GM23338 (cell line): ENCODE measurements at places on chromosomes 7 and 10.

GRCh38 chr7:142603870-142604448, 145.3 kb upstream of the PRSS1 start:
- peak; percentile 81 for DNase-seq

- DNase-seq = no peak
Measured at GRCh38 chr10:37752334-37752875, 105.0 kb downstream of the ZNF248 start.

DNA sequence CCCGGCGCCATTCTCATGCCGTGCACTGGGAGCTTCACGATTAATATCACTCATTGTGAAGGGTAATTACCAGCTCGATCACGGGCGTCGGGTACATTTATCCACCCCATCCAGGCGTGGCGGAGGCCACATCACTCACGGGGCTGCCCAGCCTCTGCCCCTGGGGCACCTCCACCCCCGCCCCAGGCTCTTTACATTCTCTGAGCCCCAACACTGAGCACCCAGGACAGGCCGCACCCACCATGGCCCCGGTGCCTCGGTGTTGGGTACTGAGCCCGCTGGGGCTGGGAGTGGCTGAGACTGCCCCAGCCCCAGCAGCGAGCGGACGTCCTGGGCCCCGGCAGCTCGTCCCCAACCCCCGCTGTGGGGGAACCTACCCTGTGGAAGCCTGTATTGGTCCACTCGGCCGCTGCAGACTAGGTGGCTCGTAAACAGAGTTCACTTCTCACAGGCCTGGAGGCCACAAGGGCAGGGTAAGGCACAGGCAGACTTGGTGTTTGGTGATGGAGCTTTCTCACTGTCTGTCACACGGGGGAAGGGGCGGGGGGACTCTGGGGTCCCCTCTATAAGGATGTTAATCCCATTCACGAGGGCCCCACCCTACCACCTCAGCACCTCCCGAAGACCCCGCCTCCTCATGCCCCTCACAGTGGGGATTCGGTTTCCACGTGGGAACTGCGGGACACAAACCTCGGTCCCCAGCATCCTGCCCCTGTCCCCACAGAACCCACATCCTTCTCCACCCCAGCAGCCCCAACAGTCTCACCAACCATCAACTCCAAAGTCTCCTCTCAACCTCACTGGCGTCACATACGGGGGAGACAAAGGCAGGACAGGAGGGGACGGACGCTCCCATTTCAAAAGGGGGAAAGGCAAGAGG, 184.1 kb downstream of the ELFN1 start:
- no peak for DNase-seq

- DNase-seq = peak; percentile 58
Measured at GRCh38 chr10:116324951-116325635, 845 bp downstream of the CCDC172 start.

DNA sequence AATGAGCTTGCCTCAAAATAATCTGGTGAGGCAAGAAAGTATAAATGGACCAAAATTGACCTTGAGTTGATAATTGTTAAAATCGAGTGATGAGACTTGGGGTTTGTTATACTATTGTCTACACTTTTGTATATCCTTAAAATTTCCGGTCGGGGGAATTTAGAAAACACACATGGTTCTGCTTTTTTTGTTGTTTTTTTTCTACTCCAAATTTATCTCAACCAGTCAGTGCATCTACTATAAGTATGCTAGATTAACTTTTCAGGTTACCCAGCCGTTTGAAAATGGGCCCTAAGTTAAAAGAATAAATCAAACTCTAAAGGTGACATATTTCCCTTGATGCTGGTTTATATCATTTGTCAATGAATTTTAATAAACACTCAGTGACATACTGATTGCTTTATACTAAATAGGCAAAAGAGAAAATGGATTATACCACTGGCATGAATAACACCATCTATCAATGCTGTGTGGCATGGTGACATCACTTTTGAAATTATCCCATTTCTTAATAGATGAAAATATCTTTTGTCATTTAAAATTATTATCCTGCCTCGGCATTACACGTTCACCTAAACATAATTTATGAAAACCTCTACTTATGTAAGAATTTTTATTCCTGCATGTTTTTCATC, 40.3 kb upstream of the ST8SIA6 start:
- no peak for DNase-seq

DNA sequence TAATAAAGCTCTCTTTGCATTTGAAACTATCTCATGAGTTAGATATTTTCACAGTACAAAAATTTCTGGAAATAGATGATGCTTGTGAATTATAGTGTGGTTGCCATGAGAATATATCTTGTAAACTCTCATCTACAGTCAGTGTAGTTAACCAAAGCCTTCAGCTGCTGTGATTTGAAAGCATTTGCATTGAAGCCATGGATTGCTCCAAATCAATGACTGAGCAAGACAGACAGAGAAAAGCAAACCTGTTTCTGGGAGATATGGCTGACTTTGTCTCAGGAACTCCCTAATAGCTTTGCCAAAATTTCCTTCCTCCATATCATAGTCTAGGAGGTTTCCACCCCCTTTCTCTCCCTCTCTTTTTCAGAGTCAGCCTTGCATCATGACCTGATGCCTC, 955.3 kb downstream of the REEP3 start:
- DNase-seq = no peak

- DNase-seq = no peak
Measured at GRCh38 chr10:69484736-69485135, 33.5 kb downstream of the TSPAN15 start.

- DNase-seq = no peak
Measured at GRCh38 chr10:71771821-71772617, 1.3 kb downstream of the VSIR start.

DNA sequence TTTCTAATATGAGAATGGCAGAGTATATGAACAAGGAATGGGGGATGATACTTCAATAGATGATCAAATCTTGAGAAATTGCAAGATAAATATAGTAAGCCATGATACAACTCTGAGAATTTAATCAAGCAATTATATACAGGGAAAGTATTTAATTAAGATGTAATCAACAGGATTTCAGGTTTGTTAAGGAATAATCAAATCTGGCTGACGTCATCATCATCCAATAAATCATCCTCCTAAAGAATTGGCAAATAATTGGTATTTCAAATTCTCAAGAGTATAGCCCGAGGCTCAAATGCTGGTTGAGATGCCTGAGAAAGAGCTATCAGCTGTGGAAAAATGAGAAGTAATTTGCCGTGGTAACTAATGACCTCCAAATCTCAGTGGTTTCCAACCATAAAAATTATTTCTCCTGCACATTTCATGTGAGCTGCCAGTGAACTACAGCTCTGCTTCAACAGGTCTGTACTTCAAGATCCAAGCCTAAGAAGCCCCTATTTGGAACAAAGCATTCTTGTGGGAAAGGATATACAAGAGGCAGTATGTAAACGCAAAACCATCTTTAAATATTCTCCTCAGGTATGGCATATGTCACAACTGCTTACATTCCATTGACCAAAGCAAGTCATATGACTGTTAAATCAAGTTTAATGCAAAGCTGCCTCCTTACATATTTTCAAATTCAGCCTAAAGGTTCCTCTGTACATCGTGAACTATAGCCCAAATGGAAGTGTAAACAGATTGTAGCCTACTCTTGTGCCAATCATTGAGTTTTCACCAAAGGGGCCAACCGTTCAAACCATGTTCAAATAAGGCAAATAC, 503.0 kb downstream of the KIF20B start:
- DNase-seq = no peak

DNA sequence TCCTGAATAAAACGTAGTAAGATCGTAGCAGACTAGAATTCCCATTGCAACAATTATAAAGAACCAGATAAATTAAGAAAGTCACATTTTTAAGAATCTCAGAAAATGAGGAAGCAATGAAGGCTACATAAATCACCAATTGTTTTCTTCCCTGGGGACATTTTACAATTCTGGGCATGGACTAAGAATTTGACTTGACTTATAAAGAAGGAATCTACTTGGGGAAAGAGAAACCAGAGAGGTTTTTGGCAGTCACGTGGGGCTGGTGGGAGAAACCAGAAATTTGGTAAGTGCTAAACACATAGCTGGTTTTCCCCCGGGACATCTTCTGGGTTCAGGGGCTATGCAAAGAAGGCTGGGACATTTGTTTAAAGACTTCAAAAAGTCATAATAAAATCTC, 109.8 kb upstream of the IL6 start:
- DNase-seq = no peak

DNA sequence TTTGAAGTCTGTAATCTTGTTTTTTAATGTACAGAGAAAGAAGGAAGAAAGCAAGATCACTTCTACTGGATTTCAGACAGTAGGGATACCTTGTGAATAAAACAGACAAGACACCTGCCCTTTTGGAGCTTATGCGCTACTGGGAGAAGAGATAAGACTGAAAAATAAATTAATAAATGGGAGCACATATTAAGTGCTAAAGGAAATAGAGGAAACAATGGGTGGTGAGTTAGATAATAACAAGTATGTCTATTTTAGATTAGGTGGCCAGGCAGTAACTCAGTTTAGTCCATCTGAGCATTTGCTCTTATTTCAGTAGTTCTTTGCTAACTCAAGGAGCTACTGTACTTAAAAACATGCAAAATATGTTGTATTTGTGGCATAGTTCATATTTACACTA, 15.9 kb downstream of the MIOS start:
- no peak for DNase-seq

GRCh38 chr7:132751244-132751647, 175.0 kb upstream of the PLXNA4 start:
- peak; percentile 50 for DNase-seq

DNA sequence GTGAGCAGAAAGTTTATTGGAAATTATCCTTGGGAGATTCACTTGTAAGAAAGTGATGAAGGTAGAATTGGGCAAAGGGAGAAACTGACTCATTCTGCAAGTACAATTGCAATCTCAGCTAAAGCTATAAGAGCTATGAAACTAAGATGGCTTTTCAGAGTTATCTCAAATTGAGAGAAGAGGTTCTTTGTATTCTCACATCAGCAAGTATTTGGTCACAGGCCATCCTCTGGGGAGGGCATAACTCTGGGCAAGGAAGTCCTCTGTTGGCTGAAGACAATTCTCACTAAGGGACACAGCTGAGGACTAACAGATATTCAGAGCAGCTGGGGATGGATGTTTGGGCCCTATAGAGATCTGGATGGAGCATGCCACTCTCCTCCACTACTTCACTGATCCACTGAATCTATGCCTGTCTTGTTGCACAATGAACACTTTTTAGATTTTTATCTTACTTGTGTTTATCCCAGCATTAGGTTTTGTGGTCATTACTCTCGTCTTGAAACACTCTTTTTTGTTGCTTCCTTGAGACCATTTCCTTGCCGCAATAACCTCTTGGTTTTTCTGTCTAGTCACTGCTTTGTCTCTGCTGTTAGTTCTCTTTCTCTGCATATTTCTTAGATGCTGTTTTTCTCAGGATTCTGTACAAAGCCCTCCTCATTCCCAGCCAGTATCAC, 115.1 kb downstream of the GNAI1 start:
- DNase-seq = no peak

DNA sequence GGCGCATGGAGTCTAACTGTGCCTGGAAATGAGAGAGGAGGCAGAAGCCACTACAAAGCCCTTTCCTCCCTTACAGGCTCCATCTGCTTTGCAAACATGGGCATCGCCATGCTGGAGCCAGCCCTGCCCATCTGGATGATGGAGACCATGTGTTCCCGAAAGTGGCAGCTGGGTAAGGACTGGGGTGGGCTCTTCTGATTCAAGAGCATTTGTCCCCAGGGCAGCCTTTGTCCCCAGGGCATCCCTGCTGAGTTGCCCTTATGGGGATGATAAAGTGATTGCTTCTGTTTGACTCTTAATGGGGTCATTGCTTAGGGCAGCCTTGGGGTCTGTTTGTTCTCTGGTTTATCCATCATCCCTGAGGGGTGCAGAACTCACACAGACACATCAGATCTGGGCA, 16.8 kb downstream of the SLC18A2 start:
- DNase-seq = no peak

GRCh38 chr7:37142958-37143357, 305.7 kb downstream of the ELMO1 start:
- no peak for DNase-seq

DNA sequence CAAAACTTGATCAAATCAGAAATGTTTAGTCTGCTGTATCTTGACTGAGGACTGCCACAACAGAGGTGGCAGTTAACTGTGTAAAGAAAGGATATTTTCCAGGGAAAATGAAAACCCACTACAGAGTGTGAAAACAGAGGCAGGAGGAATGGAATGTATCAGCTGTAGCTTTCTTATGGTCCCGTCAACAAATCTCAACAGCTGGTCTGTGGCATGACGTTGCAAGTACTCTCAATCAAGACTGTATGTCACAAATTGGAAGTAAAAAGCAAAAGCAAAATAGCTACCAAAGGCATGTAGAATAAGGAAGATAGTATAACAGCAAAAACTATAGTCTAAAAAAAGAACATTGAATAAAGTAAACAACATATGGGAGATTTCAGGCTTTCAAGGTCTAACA, 123.5 kb downstream of the KMT2C start:
- no peak for DNase-seq

DNA sequence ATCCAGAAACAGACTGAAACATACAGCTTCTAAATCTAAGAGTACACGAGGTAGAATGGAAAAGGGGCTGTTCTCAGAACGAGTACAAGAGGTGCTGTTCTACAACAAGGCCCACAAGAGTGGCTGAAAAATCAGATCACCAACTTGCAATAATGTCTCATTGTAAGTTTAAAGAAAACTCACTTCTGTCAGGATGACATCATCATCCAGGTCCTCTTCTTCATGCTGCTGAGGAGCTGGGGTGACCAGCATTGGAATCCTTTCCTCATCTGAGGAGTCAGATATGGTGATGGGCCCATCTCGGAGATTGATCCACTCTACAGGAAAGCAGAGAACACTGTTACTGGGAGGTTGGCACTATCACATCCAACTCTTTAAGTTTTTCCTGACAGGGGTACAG, 28.8 kb downstream of the RNF216 start:
- no peak for DNase-seq

DNA sequence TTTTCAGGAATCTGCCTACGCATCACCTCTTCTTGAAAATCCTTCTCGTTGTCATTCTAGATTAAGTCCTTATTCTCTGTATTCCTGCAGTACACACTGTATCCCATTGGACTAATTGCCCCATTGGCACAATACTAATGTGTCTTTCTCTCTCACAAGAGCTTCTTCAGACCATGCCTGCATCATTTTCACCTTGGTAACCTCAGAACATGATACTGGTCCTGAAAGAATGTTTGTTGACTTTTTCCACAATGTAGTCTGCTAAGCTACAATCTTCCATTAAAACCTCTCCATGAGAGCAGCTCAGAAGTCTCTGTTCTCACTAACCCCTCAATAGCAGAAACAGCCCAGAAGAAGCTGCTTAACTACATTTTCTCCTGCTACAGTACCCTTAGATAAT, 270.7 kb downstream of the PCDH15 start:
- DNase-seq = no peak

DNA sequence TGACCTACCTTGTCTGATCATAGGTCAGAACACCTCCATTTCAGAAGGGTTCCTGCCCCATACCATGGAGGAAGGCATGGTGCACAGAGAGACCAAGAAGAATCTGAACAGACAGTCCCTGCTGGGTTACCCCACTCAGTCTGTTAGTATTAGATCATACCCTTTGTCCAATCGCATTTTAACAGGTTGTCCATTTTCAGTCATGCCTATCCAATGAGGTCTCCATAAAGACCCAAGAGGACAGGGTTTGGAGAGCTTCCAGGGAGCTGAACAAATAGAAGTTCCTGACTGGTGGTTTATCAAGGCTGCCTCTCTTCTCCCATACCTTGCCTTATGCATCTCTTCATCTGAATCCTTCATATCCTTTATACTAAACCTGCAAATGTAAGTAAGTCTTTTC, 21.2 kb upstream of the SLC16A12 start:
- no peak for DNase-seq
